Hematopoietic multipotent progenitor cell treated with erythropoietin and hydrocortisone succinate and interleukin-3 and kit ligand, for 4 days (in vitro differentiated cells): ENCODE measurements at places on chromosomes 13 and 19.
A peak's percentile ranks its signal among the peaks of the same experiment; 100 is the strongest.

DNA sequence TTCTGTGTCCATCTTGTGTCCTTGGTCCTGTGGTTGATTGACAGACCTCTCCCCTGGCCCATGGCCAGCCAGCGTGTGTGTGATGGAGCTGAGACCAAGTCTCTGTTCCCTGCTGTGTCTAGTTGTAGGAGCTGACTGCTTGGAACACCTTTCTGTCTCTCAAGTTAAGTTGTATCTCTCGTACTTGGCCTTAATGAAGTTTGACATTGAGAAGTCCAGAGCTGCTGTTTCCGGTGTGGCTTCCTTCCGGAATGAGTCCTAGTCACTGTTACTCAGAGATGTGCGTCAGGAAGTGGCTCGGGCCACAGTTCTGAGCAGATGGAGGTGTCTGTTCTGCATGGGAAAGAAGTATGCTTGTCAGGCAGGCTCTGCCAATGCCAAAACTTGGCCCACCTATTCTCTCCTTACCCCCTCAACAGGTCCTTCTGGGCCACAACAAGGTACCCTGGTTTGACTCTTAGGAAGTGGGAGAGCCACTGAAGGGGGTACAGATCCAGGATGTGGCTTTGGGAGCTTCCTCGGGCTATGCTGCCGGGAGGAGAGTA lies 54.3 kb downstream of the GATAD2A start:
- peak; percentile 82 for DNase-seq

DNA sequence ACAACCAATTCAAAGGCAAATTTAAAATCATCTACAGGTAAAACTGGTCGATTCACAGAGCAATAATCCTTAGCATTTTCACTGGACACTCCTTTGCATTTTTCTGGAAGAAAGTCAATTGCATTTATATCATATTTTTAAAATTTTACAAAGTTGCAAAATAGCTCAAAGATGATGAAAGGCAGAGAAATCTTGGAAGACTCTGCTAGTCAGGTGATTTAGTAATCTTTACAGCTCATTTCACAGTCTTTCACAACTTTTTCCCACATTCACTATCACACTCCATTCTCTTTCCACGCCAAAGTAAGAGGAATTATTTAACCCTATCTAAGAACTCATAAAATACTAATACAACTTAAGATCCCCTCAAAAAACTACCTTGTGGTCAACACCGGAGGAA lies 1063.8 kb downstream of the EFNB2 start:
- DNase-seq, result no peak

DNA sequence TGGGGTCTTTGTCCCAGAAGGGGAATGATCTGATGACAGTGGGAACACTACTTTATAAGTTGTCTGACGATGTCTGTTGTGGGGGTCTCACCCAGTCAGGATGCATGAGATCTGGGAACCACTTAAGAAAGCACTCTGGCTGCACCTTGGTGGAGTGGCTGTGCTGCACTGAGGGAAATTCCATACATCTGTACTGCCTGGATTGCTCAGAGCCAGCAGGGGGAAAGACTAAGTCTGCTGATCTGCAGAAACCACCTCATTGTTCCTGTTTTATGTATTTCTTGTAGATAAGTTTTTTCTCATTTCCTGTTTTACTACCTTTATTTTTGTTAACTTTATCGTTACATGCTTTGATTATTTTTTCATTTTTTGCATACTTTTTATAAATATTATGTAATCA lies 27.3 kb downstream of the ZNF430 start:
- DNase-seq, result no peak

DNA sequence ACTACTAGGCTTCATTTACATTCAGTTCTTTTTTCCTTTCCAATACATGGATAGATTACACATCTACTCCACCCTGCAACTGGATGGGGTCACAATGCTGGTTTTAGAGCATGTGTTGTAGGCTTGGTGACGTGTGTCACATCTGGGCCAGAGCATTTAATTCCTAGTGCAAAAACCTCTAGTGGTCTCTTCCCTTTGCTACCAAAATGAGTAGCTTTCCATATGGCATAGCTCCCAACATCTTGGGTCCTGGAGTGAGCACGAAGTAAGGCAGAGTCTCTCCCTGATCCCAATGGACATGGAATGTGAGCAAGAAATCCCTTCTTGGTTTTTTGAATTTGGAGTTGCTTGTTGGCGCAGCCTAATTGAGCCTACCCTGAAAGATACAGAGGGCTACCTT lies 51.7 kb downstream of the TNFSF11 start:
- no peak for DNase-seq

DNA sequence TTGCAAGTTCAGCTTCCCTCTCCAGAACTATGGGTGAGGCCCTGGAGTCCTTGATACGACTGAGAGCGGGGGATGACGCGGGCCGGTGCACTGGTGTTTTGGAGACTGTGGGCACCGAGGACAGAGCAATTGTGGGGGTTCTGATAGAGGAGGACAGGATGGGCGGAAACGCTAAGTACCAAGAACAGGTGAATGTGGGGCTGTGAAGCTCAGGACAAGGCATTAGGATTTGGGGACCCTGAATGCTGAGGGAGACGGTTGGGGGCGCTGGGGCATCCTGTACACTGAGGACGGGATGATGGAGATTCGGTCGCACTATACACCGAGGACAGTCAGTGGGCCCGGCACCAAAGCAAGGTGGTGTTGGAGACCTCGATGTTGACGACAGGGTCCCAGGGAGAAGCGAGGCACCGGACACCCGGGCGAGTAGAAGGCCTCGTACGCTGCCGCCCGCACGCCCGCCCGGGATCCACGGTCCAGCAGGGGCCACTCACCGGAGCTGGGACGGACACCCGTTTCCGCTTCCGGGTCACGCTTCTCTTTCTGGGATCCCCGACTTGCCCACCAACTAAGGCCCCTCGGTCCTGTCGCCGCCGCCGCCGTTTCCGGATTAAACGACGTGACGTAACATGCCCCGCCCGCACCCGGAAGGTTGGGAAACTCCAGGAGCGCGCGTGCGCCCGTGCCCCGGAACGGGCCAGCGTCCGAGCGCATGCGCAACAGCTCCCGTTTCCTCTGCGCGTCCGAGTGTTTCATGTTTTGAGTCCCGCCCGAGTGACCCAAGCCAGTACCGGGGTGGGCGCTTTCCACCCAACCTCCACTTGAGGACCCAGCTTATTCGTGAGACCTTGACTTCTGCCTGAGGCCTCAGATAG lies at the start of gene CHMP2A:
CHMP2A (minus strand) TSS at position 612 of the 875 bp plus-strand sequence. CDS start 893 bp downstream, outside the sequence.
- peak; percentile 98 for DNase-seq

GRCh38 chr13:68023838-68024581 lies 793.9 kb upstream of the PCDH9 start:
- DNase-seq, result no peak

- DNase-seq, result peak; percentile 65
These were observed 1.7 kb upstream of the ELANE start for GRCh38 chr19:850221-850978.

DNA sequence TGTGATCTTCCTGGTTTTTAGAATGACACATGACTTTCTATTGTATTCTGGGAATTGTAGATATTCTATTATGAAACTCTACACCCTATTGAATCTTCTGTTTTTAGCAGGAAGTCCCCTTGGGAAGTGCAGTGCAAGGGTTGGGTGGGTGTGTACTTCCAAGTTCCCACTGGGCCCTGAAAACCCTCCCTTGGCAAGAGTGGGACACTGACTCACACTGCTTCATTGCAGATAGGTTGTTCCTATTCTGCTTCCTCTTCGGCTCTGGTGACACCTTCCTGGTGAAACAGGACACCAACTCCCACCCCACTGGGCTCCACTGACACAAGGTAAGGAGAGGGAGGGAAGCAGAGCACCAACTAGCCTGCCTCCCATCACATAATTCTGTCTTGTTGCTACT lies 121.8 kb downstream of the KCTD12 start:
- DNase-seq, result no peak

DNA sequence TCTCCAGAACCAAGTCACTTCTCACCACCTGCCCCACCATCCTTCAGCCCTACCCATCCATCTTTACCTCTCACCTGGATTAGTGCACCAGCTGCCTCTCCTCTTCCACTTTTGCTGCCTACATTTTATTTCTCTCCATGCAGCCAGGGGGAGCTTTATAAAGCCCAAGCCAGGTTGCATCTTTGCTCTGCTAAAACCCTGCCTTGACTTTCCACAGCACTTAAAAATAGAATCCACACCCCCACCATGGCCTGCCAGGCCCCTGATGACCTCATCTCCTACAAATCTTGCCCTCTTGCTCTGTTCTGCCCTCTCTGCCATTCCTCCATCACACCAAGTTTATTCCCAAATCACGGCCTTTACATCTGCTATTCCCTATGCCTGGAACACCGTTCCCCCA lies 1.8 kb downstream of the HOOK2 start:
- DNase-seq, result peak; percentile 62

DNA sequence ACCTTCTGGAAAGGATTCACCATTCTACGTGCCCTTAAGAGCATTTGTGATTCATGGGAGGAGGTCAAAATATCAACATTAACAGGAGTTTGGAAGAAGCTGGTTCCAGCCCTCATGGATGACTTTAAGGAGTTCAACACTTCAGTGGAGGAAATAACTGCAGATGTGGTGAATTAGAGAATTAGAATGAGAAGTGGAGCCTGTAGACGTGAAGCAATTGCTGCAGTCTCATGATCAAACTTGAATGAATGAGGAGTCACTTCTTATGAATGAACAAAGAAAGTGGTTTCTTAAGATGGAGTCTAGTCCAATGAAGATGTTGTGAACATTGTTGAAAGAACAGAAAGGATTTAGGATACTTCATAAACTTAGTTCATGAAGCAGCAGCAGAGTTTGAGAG lies 129.1 kb downstream of the TNFRSF19 start:
- DNase-seq, result no peak

DNA sequence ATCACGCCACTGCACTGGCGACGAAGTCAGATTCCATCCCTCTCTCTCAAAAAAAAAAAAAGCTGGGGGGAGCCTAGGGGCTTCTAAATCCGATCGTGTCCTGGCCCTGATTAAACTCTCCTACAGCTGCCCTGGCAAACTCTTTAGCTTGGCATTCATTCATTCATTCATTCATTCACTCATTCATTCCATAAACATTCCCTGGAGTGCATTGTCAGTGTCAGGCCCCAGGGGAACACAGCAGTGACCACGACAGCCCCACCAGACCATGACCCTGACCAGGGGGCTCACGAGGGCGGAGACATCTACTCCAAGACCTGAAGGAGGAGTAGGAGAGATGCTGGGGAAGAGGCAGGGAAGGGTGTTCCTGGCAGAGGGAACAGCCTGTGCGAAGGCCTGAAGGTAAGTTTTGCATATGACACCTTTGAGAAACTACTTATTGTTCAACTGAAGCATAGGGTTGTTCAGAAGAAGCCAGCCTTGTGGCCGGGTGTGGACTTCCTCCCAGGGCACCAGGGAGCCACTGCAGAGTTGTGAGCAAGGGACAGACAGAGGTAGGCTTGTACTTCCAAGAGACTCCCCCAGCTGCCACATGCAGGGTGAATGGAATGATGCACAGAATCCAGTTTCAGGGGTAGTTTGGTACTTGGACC lies 24.5 kb downstream of the CEACAM16 start:
- DNase-seq, result no peak

GRCh38 chr13:89684896-89685295 lies 1662.6 kb upstream of the MIR17HG start:
- no peak for DNase-seq

- no peak for DNase-seq
These were observed 19.3 kb downstream of the ENOX1 start for GRCh38 chr13:43767341-43767931.

DNA sequence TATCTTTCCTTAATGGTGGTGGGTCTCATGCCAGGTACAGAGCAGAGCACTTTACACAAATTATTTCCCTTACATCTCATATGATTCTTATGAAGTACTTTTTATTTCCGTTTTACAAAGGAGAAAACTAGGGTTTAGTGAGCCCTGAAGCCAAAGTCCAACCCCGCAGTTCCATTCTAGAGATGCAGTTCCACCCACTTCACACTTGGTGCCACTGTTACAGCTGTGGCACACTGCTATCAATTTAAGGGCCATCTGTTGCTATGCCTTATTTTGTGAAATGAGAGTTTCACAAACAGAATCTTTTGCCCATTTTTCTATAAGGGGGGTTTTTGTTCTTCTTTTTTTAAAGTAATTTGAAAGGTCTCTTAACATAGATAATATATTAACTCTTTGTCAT lies 12.9 kb downstream of the MIPEP start:
- DNase-seq, result peak; percentile 66

DNA sequence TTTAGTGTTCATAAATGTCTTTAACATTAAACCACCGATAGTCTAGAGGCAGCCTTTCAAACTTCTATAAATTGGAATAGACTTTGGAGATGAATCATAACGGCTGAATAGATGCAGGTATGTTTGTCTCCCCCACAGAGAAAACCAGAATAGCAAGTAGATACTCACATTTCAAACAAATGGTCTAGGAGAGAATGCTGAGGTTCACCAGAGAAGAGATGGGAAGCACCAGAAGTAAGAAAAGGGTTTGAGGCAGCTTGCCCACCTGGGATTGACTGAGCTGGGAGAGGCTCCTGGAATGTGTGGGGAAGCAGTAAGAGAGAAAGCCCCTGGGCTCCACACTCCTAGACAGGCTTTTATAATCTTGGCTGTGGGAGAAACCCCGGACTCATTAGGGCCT lies 6.4 kb downstream of the IGFL3 start:
- no peak for DNase-seq

DNA sequence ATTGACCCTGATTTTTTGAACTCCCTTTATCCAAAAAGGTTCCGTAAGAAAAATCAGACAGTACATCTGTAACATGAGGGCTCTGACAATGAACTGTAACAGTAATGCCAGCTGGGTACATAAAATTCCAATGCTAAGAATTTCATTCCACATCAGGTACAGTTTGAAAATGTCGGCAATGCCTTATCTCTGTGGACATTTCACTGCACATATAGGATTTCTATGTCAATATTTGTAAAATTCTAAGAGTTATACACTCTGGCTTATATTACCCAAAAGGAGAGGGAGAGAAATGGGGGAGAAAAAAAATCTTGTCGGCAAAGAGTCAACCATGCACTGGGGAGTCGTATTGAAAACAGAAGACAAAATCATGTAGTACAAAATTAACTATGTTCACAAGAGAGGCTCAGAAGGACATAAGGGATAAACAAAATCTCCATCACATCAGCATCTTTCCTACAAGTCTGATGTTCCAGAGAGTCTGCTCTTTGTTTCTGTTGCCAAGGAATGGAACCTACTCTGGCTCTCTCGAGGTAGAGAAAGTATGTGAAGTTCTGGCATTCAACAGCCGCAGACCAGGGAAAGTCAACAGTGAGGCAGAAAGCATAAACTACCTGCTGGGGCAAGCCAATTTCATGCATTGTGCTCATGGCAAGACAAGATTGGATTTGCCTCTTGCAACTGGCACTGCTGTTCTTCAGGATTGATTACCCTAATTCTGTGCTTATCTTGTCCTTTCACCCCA lies 72.4 kb downstream of the STARD13 start:
- DNase-seq, result no peak
